KG1 (cell line): ENCODE measurements at places on chromosomes 1 and 21.

DNA sequence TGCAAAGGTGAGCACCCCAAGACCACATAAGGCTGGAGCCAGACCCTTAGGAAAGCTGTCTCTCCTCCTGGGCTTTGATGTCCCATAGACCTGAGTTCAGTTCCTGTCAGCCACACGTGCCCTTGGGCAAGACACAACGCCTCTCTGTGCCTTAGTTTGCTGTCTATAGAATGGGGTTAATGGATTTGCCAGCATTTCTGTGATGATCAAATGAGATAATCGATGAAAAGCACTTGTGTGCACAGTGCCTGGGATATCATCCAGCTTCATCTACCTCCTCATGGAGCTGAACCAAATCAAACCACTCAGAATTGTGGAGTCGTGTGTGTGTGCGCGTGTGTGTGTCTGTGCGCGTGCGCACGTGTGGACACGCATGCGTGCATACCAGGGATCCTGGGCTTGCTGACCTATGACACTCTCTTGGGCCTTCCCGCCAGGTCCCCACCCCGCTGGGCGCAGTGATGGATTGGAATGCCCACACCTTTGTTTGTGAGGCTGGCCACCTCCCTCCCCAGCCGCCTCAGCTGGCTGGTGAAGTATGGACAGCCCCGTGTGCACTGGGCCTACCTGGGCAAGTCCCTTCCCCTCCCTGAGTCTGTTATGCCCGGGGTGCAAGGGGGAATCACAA lies 5.2 kb downstream of the TTC22 start:
- DNase-seq = no peak

GRCh38 chr1:153548722-153549688 lies at the start of gene S100A3:
Gene S100A3 (minus strand): TSS chr1:153549258. CDS start chr1:153548485, 773 bp downstream.
- no peak for DNase-seq

GRCh38 chr1:157519451-157519850 lies 32.9 kb downstream of the FCRL5 start:
- DNase-seq = no peak

DNA sequence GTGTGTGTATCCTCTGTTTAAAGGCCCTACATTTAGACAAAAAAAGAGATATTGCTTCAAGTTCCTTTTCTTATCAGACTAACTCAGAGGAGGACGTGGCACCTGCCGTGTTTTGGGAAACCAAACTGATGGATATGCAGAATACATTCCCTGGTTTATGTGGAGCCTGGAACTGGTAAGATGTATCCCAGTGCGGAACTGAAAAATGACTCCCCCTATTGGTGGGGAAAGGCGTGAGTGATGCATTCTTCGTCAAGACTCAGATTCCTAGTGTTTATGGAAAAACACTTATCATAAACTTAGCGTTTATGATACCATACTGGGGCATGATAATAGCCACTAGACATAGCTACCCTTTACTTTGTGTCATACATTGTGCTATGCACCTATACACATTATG lies 154.2 kb downstream of the ZNF326 start:
- DNase-seq = no peak

- no peak for DNase-seq
These were observed 335.7 kb upstream of the SNX7 start for GRCh38 chr1:98325646-98326440.

DNA sequence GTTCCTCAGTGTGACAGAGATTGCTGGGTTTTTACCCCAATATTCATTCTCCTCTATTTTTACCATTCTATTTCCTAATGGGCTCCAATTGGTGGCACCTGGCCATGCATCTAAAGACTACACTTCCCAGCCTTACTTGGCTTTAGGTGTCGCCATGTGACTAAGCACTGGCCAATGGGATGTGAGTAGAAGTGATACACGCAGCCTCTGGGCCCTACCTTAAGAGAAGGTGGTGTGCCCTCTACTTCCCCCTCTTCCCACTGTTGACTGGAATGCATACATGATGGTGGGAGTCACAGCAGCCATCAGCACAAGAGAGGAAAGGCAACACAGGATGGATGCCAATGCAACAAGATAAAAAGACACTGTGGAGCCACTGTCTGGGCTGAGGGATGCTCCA lies 11.4 kb upstream of the OLIG2 start:
- DNase-seq = no peak

DNA sequence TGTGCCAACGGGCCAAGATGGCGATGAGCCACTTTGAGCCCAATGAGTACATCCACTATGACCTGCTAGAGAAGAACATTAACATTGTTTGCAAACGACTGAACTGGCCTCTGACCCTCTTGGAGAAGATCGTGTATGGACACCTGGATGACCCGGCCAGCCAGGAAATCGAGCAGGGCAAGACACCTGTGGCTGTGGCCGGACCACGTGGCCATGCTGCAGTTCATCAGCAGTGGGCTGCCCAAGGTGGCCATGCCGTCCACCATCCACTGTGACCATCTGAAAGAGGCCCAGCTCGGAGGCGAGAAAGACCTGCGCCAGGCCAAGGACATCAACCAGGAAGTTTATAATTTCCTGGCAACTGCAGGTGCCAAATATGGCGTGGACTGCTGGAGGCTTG lies 32.2 kb upstream of the GPR137B start:
- no peak for DNase-seq

DNA sequence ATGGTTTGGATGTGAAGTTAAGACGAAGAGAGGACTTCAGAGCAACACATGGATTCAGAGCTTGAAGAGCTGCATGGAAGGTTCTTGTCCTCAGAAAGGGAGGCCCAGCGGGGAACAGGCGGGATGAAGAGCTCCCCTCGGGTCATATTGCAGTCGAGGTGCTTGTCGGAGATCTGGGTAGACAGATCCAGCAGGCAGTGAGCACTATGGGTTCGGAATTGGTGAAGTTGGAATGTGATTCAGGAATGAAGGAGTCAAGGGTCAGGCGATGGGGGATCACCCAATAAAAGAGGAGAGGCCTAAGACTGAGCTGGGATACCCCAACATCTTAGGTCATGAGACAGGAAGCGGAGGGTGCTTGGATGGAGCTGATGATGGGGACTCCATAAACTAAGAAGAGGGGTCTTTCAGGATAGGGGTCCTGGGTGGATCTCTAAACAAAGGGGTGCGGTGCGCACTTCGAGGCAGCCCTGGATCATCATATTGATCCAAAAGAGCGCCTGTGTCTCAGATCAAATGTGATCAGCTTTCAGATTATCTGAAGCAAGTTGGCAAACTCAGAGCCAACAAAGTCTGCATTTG lies 176.3 kb upstream of the VAMP3 start:
- no peak for DNase-seq

DNA sequence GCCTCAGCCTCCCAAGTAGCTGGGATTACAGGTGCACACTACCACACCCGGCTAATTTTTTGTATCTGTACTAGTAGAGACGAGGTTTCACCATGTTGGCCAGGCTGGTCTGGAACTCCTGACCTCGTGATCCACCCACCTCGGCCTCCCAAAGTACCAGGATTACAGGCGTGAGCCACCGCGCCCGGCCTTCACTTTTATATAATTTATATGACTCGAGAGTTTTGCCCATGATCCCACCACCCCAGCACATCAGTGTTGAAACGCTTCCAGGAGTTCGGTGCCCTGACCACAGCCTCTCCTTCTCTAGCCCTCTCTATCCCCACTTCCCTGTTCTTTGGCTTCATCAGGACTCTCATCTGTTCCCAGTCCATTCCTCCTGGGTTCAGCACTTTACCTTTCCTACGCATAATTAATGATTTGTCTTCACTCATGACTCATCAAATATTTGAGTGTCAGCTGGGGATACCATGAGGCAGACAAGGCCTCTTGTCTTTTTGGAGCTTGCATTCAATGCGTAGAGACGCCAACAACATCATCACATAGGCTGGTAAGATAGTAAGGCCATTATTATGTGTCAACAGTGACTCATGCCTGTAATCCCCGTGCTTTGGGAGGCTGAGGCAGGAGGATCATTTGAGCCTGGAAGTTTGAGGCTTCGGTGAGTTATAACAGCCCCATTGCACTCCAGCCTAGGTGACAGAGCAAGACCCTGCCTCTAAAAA lies 1.4 kb downstream of the PMF1 start:
- no peak for DNase-seq

DNA sequence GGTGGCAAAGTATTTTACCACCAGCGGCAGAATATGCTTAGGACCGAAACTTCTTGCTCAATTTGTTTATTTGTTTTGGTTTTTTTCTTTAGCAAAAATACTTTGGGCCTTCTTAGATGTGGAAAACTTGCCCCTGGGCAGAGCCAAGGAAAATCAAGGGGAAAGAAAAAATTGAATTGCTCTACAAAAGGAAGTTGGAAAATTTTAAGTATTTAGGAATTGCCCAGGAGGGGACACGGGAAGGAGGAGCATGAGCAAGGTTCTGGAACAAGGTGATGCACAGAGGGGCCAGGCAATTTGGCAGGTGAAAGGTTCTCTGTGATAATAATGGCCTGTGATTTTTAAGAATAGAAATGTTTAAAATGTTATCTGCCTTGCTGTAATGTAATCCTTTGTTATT lies 28.6 kb downstream of the SGIP1 start:
- no peak for DNase-seq

DNA sequence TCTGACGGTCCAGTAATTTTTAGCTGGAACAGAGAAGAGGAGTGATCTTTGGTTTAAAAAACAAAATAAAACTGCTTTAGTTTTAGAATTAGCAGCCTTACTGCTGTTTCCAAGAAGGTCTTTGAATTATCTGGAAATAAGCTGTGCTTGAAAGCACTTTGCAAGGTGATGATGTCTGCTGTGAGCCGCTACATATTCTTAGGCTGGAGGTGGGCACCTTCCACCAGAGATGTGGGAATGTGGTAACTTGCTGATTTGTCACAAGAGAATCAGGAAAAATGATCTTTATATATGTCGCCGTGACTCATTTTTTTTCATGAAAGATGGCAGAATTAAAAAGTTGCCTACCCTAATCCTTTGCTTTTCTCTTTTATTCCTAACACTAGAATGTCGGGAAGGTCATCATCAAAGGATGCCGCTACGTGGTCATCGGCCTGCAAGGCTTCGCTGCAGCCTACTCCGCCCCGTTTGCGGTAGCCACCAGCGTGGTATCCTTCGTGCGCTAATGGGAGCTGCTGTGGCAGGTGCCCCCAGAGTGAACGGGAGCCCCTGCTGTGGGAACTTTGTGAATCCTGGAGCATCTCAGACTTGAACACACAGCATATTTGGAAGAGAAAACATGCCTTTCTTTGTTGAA lies 6.2 kb downstream of the C1orf115 start:
- DNase-seq = no peak

GRCh38 chr1:189834813-189835212 lies 642.9 kb downstream of the BRINP3 start:
- DNase-seq = no peak

- DNase-seq = peak; percentile 16
These were observed 156.5 kb downstream of the HLX start for GRCh38 chr1:221035662-221036153.

GRCh38 chr1:183281039-183281438 lies 95.0 kb downstream of the LAMC2 start:
- no peak for DNase-seq

DNA sequence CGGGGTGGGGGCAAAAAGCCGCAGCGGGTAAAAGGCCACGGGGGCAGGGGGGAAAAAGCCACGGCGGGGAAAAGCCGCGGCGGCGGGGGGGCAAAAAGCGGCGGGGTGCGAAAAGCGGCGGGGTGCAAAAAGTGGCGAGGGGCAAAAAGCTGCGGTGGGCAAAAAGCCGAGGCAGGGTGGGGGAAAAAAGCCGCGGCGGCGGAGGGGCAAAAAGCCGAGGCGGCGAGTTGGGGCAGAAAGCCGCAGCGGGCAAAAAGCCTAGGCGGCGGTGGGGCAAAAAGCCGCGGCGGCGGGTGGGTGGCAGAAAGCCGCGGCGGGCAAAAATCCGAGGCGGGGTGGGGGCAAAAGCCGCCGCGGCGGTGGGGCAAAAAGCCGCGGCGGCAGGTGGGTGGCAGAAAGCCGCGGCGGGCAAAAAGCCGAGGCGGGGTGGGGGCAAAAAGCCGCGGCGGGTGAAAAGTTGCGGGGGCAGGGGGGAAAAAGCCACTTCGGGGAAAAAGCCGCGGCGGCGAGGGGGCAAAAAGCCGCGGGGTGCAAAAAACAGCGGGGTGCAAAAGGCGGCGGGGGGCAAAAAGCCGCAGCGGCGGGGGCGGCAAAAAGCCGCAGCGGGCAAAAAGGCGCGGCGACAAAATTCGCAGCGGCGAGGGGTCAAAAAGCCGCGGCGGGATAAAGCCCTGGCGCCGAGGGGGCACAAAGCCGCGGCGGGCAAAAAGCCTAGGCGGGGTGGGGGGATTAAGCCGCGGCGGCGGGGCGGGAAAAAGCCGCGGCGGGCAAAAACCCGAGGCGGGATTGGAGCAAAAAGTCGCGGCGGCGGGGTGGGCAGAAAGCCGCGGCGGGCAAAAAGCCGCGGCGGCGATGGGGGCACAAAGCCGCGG lies 3901.2 kb downstream of the SRGAP2C start:
- DNase-seq = no peak

- DNase-seq = no peak
These were observed 77.3 kb downstream of the RPE65 start for GRCh38 chr1:68372487-68372886.

- DNase-seq = no peak
These were observed 83.6 kb upstream of the SLC44A3 start for GRCh38 chr1:94736549-94736948.

GRCh38 chr1:178941261-178941689 lies 70.4 kb upstream of the ANGPTL1 start:
- no peak for DNase-seq

DNA sequence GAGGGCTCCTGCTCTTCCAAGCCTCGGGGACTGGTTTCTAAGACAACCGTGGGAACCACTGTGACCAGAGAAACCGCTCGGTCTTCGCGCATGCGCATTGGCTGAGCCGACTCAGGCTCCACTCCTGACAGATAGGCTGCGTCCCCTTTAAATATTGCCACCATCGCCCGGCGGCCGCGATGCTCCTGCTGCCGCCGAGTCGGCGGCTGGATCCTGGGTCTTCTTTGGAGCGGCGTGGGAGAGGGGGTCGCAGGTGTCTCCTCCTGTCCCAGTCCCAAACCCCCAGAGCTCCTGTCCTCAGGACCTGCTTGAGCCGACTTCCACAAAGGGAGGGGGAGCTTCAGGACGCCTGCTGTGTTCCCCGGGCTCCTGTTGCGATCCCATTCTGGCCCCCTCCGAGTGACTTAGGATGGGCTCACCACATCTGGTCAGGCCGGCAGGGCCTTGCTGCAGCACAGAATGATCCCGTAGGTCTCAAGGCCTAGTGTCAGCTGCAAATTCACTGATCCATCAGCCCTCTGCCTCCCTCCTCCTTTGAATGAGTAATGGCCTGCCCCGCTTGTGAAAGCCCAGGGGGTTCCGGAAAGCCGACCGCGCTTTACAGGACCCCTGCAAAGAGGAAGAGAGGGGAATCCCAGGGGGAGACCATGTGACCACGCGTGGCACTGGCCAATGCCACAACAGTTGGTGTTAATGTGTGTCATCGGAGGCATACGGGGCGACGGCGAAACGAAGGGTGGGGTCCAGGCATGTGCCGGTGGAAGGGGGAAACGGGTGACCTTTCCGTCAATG lies 683.2 kb upstream of the TPTE start:
- no peak for DNase-seq
